ENCODE measurements at places on chromosomes 7 and 10. TPM values are rescaled to one million over a fixed set of nuclear protein-coding genes. Genes with fewer than 3 reads are reported as not detected.

The CFAP58 gene
- total RNA-seq, result 0.94 TPM

The GJD4 gene
- not detected for total RNA-seq

The SPDYE9 gene
- not detected for total RNA-seq

The LRRN3 gene
- total RNA-seq, result 117 TPM

The DYDC2 gene
- total RNA-seq, result 2.8 TPM

The FMC1 gene
- 7.2 TPM for total RNA-seq

The TRIM50 gene
- not detected for total RNA-seq

The PAX4 gene
- total RNA-seq, result not detected

The TSPAN13 gene
- 63.9 TPM for total RNA-seq

The DIP2C gene
- 68.2 TPM for total RNA-seq

The HSPA12A gene
- 39.1 TPM for total RNA-seq

The CCDC136 gene
- 141 TPM for total RNA-seq

The MOGAT3 gene
- not detected for total RNA-seq

The TACR2 gene
- total RNA-seq, result 1.3 TPM

The SSC4D gene
- 0.63 TPM for total RNA-seq

The NAT16 gene
- total RNA-seq, result 3.4 TPM

The IKZF5 gene
- total RNA-seq, result 17.2 TPM

The ANKRD61 gene
- not detected for total RNA-seq

The MRLN gene
- 1.3 TPM for total RNA-seq

The ICA1 gene
- 32.2 TPM for total RNA-seq

The FXYD4 gene
- total RNA-seq, result not detected

The CALML5 gene
- total RNA-seq, result not detected

The AP4M1 gene
- 29.7 TPM for total RNA-seq

The LRRD1 gene
- total RNA-seq, result 3.8 TPM

The KNDC1 gene
- 12.2 TPM for total RNA-seq

The PALD1 gene
- total RNA-seq, result 10.3 TPM

The COL1A2 gene
- total RNA-seq, result 37.6 TPM

The MPP7 gene
- 2.2 TPM for total RNA-seq

The SAP25 gene
- total RNA-seq, result not detected

The RBM33 gene
- total RNA-seq, result 93.9 TPM

The VAX1 gene
- total RNA-seq, result 2.5 TPM

The RAB11FIP2 gene
- total RNA-seq, result 67.3 TPM

The TRIM74 gene
- total RNA-seq, result not detected

The CHCHD3 gene
- 84.5 TPM for total RNA-seq

The NUTM2A gene
- total RNA-seq, result 3.1 TPM

The NODAL gene
- total RNA-seq, result 3.1 TPM

The SPDYE8 gene
- not detected for total RNA-seq

The AOAH gene
- total RNA-seq, result 5.0 TPM

The ITIH2 gene
- total RNA-seq, result 2.8 TPM

The EBLN1 gene
- not detected for total RNA-seq

Data from parietal lobe (tissue), 2 donors.